ENCODE measurements at places on chromosomes 2 and 18.

DNA sequence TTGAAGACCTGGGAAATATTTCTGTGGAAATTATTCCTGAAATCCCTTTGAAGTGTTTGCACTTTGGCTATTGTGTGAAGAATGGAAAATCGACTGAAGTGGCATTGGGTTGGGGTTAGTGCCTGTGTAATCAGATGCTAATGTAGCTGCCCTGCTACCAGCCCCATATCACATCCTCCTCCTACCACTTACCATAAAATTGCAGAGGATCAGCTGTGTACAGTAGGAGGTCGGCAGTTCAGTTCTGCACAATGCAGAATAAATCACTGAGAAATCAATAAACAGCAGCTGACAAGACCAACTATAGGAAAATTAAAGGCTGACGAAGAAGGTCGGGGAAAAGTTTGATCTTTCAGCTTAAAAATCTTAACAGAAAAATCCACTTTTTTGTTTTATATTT lies 440.9 kb downstream of the PTPRM start:
- no peak for DNase-seq

- DNase-seq: no peak
Observed at GRCh38 chr2:202147775-202148174, 74.7 kb downstream of the KIAA2012 start.

GRCh38 chr2:220890931-220891330 lies 681.2 kb downstream of the EPHA4 start:
- DNase-seq: no peak

GRCh38 chr2:2799151-2799697 lies 468.1 kb upstream of the MYT1L start:
- DNase-seq: no peak

DNA sequence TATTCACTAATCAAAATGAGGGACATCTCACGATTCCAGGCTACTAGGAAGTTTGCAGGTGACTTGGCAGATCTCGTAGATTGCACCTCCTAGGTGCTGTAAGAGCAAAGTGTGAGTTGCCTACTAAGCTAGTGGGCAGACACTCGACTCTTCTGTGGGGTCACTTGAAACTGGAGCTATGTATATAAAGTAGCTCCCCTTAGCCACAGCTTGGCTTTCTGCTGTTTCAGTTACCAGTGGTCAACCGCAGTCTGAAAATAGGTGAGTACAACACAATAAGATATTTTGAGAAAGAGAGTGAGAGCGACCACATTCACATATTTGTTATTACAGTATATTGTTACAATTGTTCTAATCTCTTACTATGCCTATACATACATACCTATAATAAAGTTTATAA lies 23.3 kb downstream of the CTAGE1 start:
- no peak for DNase-seq

- DNase-seq: no peak
Observed at GRCh38 chr18:69246027-69246426, 154.7 kb upstream of the DOK6 start.

Measured in NCI-H1694 (cell line).